Fibroblast of skin of left quadriceps (primary cell): ENCODE measurements at places on chromosomes 7 and 10.

DNA sequence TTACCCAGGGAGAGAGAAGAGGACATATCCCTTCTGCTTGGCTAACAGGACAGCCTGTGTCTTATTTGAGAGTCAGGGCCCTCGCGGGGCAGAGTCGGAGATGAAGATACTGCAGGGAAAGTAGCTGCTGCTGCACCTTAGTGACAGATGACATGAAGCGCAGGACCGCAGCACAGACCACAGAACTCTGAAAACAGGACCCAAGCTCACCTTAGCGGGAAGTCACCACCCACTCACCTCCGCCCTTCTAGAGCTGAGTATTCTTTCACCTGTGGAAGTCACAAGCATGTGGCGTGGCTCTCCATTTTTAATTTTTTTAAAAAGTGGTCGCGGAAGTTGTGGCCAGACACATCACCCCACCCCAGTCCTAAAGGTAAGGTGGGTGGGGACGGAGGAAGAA, 191.4 kb downstream of the FAM107B start:
- no peak for DNase-seq

DNA sequence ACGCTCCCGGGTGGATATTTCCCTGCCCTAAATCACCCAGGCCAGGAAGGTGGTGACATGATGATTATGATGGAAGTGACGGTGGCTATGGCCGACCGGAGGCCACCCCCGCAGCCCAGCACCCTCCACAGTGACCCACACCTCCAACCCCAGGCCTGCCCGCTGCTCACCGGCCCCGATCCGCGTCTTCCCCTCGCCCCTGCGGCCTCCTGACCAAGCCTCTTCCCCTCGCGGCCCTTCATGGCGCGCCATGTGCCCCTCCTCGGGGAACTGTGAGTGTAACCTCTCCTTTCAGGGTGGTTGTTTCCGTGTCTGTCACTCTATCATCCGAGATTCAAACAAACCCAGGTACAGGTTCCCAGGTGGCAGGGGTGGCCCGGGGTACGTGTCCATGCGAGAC, 78.3 kb downstream of the UNCX start:
- DNase-seq, result no peak

DNA sequence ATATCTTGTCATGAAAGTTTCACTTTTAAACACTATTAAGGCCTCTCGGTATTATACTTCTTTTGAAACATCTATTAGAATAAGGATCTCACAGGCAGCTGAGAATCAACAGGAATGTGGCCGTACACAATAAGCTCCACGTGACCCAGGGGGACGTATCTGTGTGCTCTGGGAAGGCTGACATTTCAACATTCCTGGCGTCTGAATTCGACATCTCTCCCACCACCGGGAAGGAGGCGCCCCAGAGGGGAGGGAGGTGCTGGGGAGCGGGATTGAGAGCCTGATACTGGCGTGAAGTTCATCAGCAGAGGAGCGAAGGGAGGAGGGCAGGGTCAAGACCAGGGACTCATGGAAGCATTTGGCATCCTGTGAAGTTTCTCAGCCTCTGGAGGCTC, 401.3 kb downstream of the DNAJB6 start:
- no peak for DNase-seq

GRCh38 chr7:155533827-155534690, 12.3 kb downstream of the CNPY1 start:
- DNase-seq, result no peak

GRCh38 chr7:151129117-151129959, 38.2 kb downstream of the GBX1 start:
- DNase-seq, result no peak

- no peak for DNase-seq
Observed at GRCh38 chr7:143497008-143497795, 19.5 kb downstream of the TAS2R41 start.

- DNase-seq, result no peak
Observed at GRCh38 chr10:97904018-97904381, 54.4 kb downstream of the GOLGA7B start.

- DNase-seq, result no peak
Observed at GRCh38 chr10:48818081-48818480, 121.6 kb downstream of the LRRC18 start.
